Liver (tissue), 10 donors: ENCODE measurements at places on chromosomes 11 and 22.

DNA sequence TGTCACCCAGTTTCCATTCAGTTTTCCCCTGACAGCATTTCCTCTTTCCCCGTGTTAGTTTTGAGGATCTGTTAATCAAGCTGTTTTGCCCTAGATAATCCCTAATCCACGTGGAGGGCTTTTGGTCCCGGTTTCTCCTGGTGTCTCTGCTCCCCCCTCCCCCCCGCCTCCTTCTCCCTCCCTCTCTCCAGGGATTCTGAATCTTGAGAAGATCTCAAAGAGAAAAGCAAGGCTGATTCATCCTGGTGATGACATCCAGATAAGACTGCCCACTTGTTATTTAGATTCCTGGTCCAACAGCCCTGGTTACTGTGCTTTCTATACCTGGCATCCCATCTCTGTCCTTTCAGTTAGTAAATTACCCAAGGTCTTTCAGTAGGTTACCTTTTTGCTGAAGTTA is 59.4 kb downstream of the KCNA4 start:
- DNase-seq: no peak
- H3K4me1 ChIP-seq: no peaks in the 10 kb centered on the region
- H3K36me3 ChIP-seq: no peaks in the 10 kb centered on the region
- H3K27me3 ChIP-seq: no peaks in the 10 kb centered on the region
- no peak overlapping the region for H3K4me3 ChIP-seq

DNA sequence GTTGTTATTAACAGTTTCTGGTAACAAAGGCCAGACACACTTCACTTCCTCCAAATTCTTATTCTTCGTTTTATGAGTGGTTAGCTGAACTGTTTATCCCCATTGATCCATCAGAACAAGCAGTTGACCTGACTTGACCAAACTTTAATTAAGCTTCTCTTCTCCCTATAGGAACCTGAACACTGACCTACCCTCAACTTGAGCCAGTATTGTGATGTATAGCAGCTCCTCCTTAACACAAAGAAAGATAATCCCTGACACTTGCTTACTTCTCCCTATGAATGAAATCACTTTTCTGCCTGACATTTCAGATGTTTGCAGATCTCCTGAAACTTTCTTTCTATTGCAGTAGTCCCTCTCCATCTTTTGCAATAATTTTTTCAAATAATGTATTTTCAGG is 41.9 kb downstream of the ANO5 start:
- no peak overlapping the region for H3K27ac ChIP-seq
- H3K27me3 ChIP-seq: no peaks in the 10 kb centered on the region
- DNase-seq: no peak
- H3K4me3 ChIP-seq: no peak overlapping the region

- H3K36me3 ChIP-seq: no peaks in the 10 kb centered on the region
- no peak overlapping the region for H3K4me3 ChIP-seq
- DNase-seq: no peak
- peaks cover 36% of the 10 kb centered on the region for H3K4me1 ChIP-seq
- no peak overlapping the region for H3K27ac ChIP-seq
- H3K27me3 ChIP-seq: no peaks in the 10 kb centered on the region
Measured at GRCh38 chr11:63869683-63870082, 30.8 kb downstream of the MARK2 start.

- no peaks in the 10 kb centered on the region for H3K27me3 ChIP-seq
- no peak within 1 kb of the TSS for H3K27ac ChIP-seq
- DNase-seq: no peak
- no peak within 1 kb of the TSS for H3K4me3 ChIP-seq
Measured at GRCh38 chr11:22860241-22860640, at the start of gene CCDC179. CCDC179 (minus strand) TSS chr11:22860474; CDS start chr11:22860421, 53 bp downstream.

GRCh38 chr22:35842519-35842913 is 124.8 kb downstream of the APOL5 start:
- no peak for DNase-seq
- no peak overlapping the region for H3K27ac ChIP-seq
- no peak overlapping the region for H3K4me3 ChIP-seq

GRCh38 chr11:126411971-126412381 is 56.5 kb downstream of the ST3GAL4 start:
- no peak for DNase-seq
- H3K4me3 ChIP-seq: no peak overlapping the region
- no peaks in the 10 kb centered on the region for H3K27me3 ChIP-seq
- H3K36me3 ChIP-seq: peaks cover 12% of the 10 kb centered on the region
- H3K27ac ChIP-seq: no peak overlapping the region

DNA sequence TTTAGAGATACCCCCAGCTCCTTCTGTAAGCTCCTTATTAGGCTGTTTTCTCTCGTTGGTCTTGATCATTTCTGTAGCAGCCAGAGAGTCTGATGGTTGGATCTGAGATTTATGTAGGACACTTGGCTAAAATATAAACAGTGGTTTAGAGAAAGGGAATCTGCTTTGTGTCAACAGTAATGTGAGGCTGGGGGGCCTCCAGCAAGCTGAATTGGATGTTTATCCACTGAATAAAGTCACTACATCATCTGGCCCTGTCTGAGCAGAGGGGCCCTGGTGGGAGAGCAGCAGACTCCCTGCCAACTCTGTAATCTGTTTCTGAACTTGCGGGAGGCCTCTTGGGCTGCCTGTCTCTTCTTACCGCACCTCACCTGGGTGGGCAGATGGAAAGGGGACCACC is 328.5 kb upstream of the PLET1 start:
- DNase-seq: no peak
- no peak overlapping the region for H3K27ac ChIP-seq
- H3K36me3 ChIP-seq: no peaks in the 10 kb centered on the region

- DNase-seq: no peak
- H3K36me3 ChIP-seq: no peaks in the 10 kb centered on the region
- H3K4me3 ChIP-seq: no peak within 1 kb of the TSS
- H3K4me1 ChIP-seq: peaks cover 24% of the 10 kb centered on the region
Measured at GRCh38 chr11:124918950-124919349, at the start of gene HEPN1. HEPN1 (plus strand) TSS chr11:124919250.

DNA sequence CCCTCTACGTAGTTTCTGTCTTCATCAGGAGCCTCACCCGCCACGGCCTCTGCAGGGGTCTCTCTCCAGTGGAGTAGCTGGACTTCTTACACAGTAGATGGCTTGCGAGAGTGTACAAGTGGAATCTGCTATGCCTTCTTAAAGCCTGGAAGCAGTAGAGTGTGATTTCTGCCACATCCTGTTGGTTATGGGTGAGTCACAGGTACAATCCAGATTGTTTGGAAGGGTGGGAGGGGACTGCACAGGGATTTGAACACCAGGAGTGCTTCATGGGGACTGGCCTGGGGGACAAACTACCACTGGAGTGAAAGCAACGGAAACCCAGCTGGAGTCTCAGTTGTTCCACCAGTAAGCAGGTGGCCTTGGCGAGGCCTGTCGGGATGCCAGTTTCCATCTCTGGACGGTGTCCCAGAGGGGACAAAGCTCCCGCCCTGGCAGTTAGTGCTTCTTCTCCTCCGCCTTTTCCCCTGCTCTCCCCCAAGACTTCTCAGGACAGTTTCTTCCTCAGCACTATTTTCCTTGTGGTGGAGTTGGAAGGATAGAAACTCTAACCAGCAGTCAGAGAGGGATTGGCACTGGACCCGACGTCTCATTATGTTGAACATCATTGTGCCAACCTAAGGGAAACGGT is 85.0 kb upstream of the RCN1 start:
- H3K36me3 ChIP-seq: no peaks in the 10 kb centered on the region
- H3K27ac ChIP-seq: no peak overlapping the region
- no peaks in the 10 kb centered on the region for H3K4me1 ChIP-seq
- no peak for DNase-seq

- no peak overlapping the region for H3K4me3 ChIP-seq
- H3K27me3 ChIP-seq: no peaks in the 10 kb centered on the region
- H3K36me3 ChIP-seq: no peaks in the 10 kb centered on the region
- H3K27ac ChIP-seq: no peak overlapping the region
Measured at GRCh38 chr11:107494055-107494454, 36.4 kb upstream of the CWF19L2 start.

- peaks cover 48% of the 10 kb centered on the region for H3K27me3 ChIP-seq
- H3K36me3 ChIP-seq: no peaks in the 10 kb centered on the region
- no peak overlapping the region for H3K27ac ChIP-seq
- DNase-seq: no peak
Measured at GRCh38 chr11:31822927-31823643, 12.0 kb upstream of the PAX6 start.

GRCh38 chr11:133072378-133072777 is 459.9 kb downstream of the OPCML start:
- no peaks in the 10 kb centered on the region for H3K27me3 ChIP-seq
- H3K4me3 ChIP-seq: no peak overlapping the region
- no peaks in the 10 kb centered on the region for H3K4me1 ChIP-seq
- H3K27ac ChIP-seq: no peak overlapping the region
- H3K36me3 ChIP-seq: no peaks in the 10 kb centered on the region
- no peak for DNase-seq

DNA sequence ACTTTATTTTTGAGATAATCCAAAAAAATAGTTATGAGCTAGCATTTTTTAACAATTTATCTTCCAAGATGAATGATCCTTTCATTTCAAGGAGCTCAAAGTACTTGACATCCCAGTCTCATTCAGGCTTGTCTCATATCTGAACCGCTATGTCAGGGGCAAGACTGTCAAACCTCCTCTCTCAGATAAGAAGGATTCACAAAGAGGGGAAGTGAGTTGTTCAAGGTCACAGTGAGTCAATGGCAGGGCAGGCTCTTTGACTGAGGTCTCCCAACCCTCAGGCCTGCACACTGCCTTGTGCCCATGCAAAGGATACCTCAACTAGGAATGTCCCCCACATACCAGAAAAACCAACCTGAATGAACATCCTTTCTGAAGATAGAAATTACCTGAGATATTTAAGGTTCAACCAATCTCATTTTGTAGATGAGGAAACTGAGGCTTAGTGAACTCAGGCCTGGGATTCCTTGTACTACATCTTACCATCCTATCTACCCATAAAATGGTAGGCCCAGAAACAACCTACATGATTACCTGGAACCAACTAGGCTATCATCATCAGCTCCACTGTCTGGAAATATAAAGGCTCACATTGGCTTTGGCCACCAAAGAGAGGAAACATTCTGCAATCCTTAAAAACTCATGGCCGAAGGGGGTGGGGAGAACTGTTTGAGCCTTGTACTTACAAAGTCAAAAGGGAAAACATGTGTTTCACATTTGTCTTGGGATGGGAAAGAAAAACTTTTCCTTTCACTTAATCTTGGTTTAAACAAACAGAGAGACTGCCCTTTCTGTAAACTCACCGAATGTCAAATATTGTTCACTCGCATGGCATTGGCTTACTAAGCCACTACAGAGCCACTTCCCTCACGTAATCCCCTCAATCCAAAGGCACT is 51.1 kb downstream of the LIF start:
- H3K4me1 ChIP-seq: no peaks in the 10 kb centered on the region
- H3K4me3 ChIP-seq: no peak overlapping the region
- no peaks in the 10 kb centered on the region for H3K27me3 ChIP-seq
- H3K36me3 ChIP-seq: no peaks in the 10 kb centered on the region

DNA sequence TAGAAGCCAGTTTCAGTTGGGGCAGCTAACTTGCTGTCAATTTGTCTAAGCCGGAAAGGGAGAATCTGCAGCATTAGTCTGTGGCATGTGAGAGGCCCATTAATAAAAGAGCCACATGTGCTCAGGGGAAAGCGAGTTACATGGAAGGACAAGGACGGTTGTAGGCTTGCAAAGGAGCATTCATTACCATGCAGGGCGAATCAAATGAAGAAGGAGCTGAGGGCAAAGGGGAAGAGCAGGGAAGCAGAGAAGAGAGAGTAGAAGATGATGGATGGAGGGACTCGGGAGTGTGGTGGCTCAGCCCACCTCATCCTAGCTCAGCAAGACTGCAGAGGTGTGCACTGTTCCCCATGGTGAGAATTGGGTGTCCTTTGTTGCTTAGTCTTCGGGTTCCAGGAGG is 152.7 kb upstream of the TBCEL start:
- H3K27ac ChIP-seq: no peak overlapping the region
- no peak for DNase-seq
- no peaks in the 10 kb centered on the region for H3K36me3 ChIP-seq
- no peak overlapping the region for H3K4me3 ChIP-seq

- no peak overlapping the region for H3K27ac ChIP-seq
- H3K4me1 ChIP-seq: no peaks in the 10 kb centered on the region
- no peaks in the 10 kb centered on the region for H3K36me3 ChIP-seq
- DNase-seq: no peak
- no peaks in the 10 kb centered on the region for H3K27me3 ChIP-seq
Measured at GRCh38 chr11:118114266-118114665, 27.5 kb upstream of the SMIM35 start.

DNA sequence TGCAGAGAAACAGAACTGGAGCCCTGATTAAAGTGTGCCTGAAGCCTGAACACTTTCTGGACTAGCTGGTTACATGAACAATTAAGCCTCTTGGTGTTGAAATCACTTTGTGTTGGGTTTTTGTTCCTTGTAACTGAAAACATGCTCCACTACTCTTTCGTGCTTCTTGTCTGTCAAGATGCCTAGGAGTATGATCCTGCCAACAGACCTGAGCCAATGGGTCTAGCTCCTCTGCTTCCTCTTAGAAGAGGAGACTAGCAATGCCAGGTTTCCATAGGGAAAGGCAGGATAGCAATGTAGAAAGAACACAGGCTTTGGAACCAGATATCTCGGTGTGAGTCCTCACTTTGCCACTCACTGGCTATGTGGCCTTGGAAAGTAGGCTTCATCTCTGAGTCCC is 40.3 kb downstream of the IRAG1 start:
- DNase-seq: no peak
- H3K4me1 ChIP-seq: no peaks in the 10 kb centered on the region
- no peak overlapping the region for H3K27ac ChIP-seq
- H3K36me3 ChIP-seq: no peaks in the 10 kb centered on the region
- H3K27me3 ChIP-seq: no peaks in the 10 kb centered on the region
- no peak overlapping the region for H3K4me3 ChIP-seq

DNA sequence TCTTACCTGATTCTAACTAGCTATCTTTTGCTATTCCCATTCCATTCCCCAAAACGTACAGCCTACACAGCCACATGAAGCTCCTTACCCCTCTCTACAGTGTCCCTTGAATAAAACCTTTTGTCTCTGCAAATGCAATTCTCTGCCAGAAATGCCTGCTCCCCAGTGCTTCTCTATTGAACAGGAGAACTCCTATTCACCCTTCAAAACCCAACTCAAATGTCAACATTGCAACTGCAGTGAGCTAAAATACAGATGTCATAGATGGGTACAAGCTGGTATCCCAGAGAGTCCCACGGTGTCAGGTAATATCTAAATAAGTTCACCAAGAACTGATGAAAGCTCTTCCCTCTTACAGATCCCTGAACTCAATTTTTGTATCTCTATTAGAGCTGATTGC is 421.7 kb downstream of the INSC start:
- H3K4me1 ChIP-seq: no peaks in the 10 kb centered on the region
- no peak for DNase-seq
- no peak overlapping the region for H3K4me3 ChIP-seq
- H3K27me3 ChIP-seq: no peaks in the 10 kb centered on the region

DNA sequence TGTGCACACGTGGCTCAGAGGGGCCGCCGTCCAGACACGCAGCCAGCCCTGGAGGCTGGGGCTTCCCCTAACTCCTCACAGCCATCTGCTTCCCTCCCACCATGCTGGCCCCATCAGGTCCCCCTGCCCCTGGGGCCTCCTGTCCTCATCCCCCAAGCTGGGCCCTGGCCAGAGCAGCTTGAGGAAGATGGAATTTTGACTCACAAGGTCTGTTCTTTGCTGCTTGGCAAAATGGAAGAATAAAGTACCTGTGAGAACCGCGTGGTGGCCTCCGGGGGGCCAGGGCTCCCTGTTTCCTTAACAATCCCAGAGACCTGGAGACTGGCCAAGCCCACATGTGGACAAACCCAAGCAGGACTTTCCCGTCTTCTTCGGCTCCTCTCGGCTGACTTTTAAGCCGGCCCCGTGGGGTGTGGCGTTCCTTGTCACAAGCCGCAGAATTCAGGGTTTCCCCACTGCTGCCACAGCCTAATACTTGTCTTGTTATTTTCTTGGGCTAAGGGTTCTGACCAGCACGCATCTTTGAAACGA is 872.8 kb downstream of the BRD1 start:
- H3K4me3 ChIP-seq: no peak overlapping the region
- no peaks in the 10 kb centered on the region for H3K27me3 ChIP-seq
- no peaks in the 10 kb centered on the region for H3K4me1 ChIP-seq
- H3K36me3 ChIP-seq: no peaks in the 10 kb centered on the region
- H3K27ac ChIP-seq: no peak overlapping the region
